ENCODE measurements at places on chromosomes 2 and 18. TPM values are rescaled to one million over a fixed set of nuclear protein-coding genes. Genes with fewer than 3 reads are reported as not detected.

The ANKRD29 gene
- total RNA-seq, result 7.0 TPM

The SPDYA gene
- 0.24 TPM for total RNA-seq

The PRKCE gene
- 12.5 TPM for total RNA-seq

The ANKRD30BL gene
- total RNA-seq, result not detected

The TNFRSF11A gene
- 0.94 TPM for total RNA-seq

The TMEM178A gene
- total RNA-seq, result 1.9 TPM

The CCDC141 gene
- 136 TPM for total RNA-seq

The TACR1 gene
- 0.11 TPM for total RNA-seq

The GPR148 gene
- total RNA-seq, result not detected

The ST8SIA5 gene
- 1.5 TPM for total RNA-seq

The IL1RL1 gene
- total RNA-seq, result 1.3 TPM

The OTX1 gene
- total RNA-seq, result not detected

The SEH1L gene
- 17.3 TPM for total RNA-seq

The NOSTRIN gene
- 14.0 TPM for total RNA-seq

The HNMT gene
- 12.7 TPM for total RNA-seq

The GPR39 gene
- not detected for total RNA-seq

The PTRHD1 gene
- total RNA-seq, result 31.4 TPM

The PSME4 gene
- 52.3 TPM for total RNA-seq

The LRRTM1 gene
- total RNA-seq, result 0.30 TPM

The LOXHD1 gene
- total RNA-seq, result 0.62 TPM

The UGT1A5 gene
- not detected for total RNA-seq

The SAP130 gene
- 13.0 TPM for total RNA-seq

The GAL3ST2 gene
- total RNA-seq, result not detected

The KCNIP3 gene
- 8.4 TPM for total RNA-seq

The THUMPD2 gene
- 5.7 TPM for total RNA-seq

The KATNAL2 gene
- total RNA-seq, result 3.0 TPM

The HMSD gene
- 0.27 TPM for total RNA-seq

The EVX2 gene
- not detected for total RNA-seq

The UGT1A7 gene
- not detected for total RNA-seq

The FSIP2 gene
- 0.13 TPM for total RNA-seq

The SERPINB3 gene
- total RNA-seq, result not detected

The ARMC9 gene
- total RNA-seq, result 0.89 TPM

The FAM237A gene
- not detected for total RNA-seq

The CNRIP1 gene
- total RNA-seq, result 9.3 TPM

The MAL gene
- total RNA-seq, result 5.5 TPM

The HOXD13 gene
- not detected for total RNA-seq

The SLC9A4 gene
- total RNA-seq, result not detected

The SOX11 gene
- 0.81 TPM for total RNA-seq

The RAPGEF4 gene
- total RNA-seq, result 7.2 TPM

The ARHGEF33 gene
- 0.32 TPM for total RNA-seq

The GAD1 gene
- total RNA-seq, result not detected

The IL1B gene
- 0.30 TPM for total RNA-seq

The EMILIN2 gene
- total RNA-seq, result 17.7 TPM

The ALPI gene
- total RNA-seq, result not detected

The IL36G gene
- not detected for total RNA-seq

The GPR55 gene
- not detected for total RNA-seq

The PSMA8 gene
- total RNA-seq, result 0.48 TPM

The GKN2 gene
- total RNA-seq, result not detected

The TTC39C gene
- total RNA-seq, result 3.3 TPM

The G6PC2 gene
- total RNA-seq, result not detected

The ATRAID gene
- 109 TPM for total RNA-seq

The SKA1 gene
- total RNA-seq, result 0.65 TPM

The IGFBP2 gene
- total RNA-seq, result 51.1 TPM

The RESP18 gene
- total RNA-seq, result not detected

The ASB18 gene
- 4.5 TPM for total RNA-seq

Measured in Right ventricle myocardium superior (tissue), 1 donor.